T-helper 2 cell treated with Interferon-gamma antibody and Interleukin-4, amounts not matched to agents 5 μg/mL and 100 μg/mL, for 36 hours (primary cell): ENCODE measurements at places on chromosomes 3 and 15.

- DNase-seq = no peak
Measured at GRCh38 chr3:13963137-13963886, 83.4 kb upstream of the WNT7A start.

GRCh38 chr3:108462899-108463298 is 47.5 kb downstream of the MYH15 start:
- DNase-seq = no peak

DNA sequence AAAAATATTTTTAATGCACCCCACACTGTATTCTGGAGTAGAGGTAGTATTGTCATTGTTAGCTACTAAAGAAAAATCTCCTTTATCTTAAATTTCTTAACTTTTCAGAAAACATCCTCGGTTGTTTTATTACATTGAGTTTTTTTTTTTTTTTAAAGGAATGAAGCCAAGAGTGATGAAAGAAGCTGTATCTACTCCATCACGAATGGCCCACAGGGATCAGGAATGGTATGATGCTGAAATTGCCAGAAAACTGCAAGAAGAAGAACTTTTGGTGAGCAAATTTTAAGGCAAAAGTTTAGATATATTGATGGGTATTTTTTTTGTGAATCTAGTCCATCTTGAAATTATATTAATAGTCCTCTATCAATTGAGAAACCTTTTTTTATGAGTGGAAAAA is 49.7 kb upstream of the UTS2B start:
- no peak for DNase-seq

- DNase-seq = no peak
Measured at GRCh38 chr3:182303169-182303568, 490.1 kb upstream of the ATP11B start.

GRCh38 chr15:56176996-56177395 is 66.7 kb downstream of the RFX7 start:
- DNase-seq = no peak

DNA sequence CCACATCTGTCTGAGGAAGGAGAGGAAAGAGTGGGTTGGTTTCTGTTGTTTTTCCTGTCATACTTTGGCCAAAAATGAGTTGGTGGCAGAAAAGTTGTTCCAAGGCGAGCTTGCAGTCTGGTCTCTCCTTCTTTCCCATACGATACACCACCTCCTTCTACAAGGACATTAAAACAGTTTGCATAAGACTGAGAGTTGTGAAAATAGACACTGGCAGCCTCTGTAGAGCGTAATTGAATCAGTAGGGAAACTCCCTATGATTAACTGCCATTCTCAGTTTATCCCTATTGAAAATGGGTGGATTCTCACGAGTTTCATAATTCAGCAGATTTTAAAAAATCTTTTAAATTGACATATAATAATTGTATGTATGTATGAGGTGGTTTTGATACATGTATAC is 3.7 kb upstream of the LSG1 start:
- DNase-seq = no peak

- no peak for DNase-seq
Measured at GRCh38 chr3:47421741-47422649, 41.2 kb downstream of the PTPN23 start.

DNA sequence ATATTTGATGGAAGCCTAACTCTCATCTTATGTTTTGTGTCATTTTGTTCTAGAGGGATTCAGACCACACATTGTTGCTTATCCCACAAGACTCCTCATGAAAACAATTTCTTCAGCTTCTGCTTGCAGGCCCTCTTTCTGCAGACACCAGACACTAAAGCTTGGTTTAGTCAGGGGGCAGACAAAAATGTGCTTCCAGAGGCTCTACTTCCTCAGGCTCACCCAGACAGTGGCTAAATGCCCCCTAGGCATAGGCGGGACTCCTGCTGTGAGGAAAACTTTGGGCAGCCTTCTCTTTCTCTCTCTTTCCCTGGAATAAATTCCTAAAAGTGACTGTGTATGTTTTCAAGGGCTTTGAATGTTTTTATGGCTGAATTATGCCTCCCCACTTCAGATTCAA is 435.4 kb upstream of the ATP11B start:
- DNase-seq = no peak

- DNase-seq = no peak
Measured at GRCh38 chr15:70327856-70328678, 230.3 kb upstream of the TLE3 start.

- no peak for DNase-seq
Measured at GRCh38 chr15:46242935-46243334, 608.1 kb downstream of the SQOR start.

GRCh38 chr3:28835751-28836150 is 445.1 kb upstream of the RBMS3 start:
- DNase-seq = no peak

- DNase-seq = no peak
Measured at GRCh38 chr3:152550284-152550683, 281.6 kb downstream of the MBNL1 start.

- DNase-seq = no peak
Measured at GRCh38 chr3:83729576-83729975, 1229.2 kb upstream of the CADM2 start.

- DNase-seq = no peak
Measured at GRCh38 chr3:25945836-25946235, 155.9 kb downstream of the OXSM start.

DNA sequence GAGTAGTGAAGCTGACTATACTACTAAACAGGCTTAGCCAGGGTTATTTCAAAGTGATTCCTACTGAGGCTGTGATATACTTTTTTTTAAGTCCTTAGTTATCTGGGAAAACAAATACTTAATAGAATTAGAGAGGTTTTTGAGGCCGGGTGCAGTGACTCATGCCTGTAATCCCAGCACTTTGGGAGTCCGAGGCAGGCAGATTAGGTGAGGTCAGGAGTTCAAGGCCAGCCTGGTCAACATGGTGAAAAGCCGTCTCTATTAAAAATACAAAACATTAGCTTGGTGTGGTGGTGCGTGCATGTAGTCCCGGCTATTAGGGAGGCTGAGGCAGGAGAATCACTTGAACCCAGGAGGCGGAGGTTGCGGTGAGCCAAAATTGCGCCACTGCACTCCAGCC is 34.2 kb downstream of the PRTG start:
- no peak for DNase-seq

GRCh38 chr3:168889666-168890065 is 773.8 kb downstream of the MECOM start:
- DNase-seq = no peak

GRCh38 chr3:171825222-171825828 is 15.0 kb upstream of the PLD1 start:
- DNase-seq = no peak

- DNase-seq = no peak
Measured at GRCh38 chr3:152109038-152109437, 159.7 kb upstream of the MBNL1 start.

DNA sequence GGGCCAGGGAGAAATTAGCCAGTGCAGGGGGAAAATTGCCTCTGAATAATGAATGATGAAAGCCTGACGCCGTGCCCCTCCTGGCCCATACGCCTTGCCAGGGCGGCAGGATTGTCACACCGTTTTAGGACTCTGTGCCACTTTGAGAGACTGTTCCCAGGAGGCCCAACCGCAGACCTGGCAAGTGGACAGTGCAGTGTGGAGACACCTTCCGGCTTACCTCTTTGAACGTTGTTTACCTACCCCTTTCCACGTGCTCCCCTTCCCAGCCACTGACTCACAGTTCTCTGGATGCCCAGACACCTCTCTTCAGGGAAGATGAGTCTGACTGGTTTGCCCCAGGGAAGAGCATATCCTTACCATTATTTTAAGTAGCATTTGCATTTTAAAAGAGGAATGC is 84.0 kb upstream of the PXYLP1 start:
- DNase-seq = no peak

DNA sequence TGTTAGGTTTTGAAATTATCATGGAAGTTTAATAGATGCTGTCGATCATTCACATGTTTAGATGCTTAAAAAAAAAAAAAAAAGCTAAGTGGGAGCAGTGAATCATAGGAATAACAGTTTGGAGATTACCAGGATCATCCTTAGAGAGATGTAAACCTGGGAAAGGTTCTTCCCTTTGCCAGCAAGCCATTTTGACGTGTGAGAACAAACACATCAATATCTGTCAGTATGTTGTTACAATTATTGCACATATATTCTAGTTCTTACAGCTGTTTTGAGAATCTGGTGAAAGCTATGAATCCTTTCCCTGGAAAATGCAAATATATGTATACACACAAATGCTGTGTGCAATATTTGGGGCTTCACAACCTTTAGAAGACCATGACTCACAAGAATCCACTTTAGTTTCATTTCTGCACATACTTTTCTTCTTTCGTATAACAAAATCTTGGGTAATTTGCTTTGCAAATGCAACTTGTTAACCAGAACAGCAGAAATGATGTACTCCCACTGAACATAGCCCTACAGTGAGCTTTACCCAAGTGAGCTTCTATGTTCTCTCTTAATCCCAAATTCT is 12.0 kb downstream of the NFKBIZ start:
- DNase-seq = no peak

DNA sequence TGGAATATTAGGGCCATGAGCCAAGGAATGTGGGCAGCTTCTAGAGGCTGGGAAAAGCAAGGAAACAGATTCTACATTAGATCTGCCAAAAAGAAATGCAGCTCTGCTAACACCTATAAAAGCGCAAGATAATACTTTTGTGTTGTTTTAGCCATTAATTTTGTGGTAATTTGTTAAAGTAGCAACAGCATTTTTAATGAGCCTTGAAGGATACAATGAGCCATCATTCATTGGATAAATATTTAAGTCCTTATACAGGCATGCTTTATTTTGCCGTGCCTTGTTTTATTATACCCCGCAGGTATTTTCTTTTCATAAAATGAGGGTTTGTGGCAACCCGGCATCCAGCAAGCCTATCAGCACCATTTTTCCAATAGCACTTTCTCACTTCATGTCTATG is 15.0 kb downstream of the ARL14 start:
- DNase-seq = no peak

GRCh38 chr15:70633991-70634390 is 129.4 kb downstream of the UACA start:
- no peak for DNase-seq

DNA sequence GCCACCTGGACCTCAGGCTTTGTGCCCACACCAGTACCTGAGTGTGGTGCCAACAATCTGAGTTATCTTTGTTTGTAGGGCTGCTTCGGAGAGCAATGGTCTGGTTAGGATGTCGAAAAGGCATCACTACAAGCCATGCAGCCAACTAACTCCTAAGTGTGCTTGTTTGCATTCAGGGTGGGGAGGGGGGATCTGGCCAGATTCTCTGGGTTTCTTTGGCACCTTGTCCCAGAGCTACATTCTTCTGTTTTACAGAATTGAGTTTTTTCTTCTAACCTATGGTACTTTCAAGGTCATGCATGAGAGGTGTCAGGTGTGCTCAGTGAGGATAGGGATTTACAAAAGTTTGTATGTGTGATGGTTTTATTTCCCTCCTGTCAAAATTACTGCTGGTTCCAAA is 391.4 kb upstream of the RARB start:
- no peak for DNase-seq

GRCh38 chr3:64342940-64343688 is 117.8 kb upstream of the PRICKLE2 start:
- no peak for DNase-seq

DNA sequence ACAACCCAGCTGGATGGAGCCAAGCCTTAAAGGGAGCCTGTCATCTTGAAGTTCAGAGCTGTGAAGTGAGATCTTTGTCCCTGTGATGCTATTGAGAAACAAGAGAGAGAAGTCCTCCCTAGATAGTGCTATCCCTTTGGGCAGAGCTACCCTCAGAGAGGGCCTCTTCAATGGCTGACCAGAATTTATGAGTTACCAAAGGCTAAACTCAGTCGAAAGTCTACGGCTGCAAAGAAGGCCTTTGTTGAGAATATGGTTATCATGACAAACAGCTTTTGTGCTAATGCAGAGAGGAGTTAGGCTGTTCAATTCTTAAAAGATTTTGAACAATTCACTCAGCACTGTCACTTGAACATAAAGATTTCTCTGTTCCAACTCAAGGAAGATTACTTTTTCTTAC is 65.9 kb upstream of the C3orf80 start:
- DNase-seq = no peak

DNA sequence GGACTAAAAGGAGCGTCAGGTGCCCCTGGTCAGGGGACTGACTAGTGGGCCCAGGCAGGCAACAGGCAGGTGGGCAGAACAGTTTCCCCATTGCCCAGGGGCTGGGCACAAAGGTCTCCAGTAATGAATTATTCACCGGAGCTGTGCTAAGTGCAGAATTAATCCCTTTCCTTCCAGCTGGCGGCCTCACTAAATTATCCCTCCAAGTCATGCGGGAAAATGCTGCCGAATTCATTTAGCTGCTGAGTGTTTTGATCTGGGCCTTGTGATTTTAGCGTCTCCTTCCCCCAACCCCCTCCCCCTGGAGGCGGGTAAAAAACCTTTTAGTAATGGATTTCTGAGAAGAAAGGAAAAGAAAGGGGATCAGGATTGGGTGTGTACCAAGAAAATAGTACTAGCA is 47.2 kb downstream of the CCDC33 start:
- no peak for DNase-seq

GRCh38 chr3:46850468-46850779 is 12.8 kb downstream of the MYL3 start:
- DNase-seq = no peak

- no peak for DNase-seq
Measured at GRCh38 chr15:36080759-36081158, 498.7 kb upstream of the CDIN1 start.

GRCh38 chr3:73653351-73653750 is 28.6 kb upstream of the PDZRN3 start:
- no peak for DNase-seq

DNA sequence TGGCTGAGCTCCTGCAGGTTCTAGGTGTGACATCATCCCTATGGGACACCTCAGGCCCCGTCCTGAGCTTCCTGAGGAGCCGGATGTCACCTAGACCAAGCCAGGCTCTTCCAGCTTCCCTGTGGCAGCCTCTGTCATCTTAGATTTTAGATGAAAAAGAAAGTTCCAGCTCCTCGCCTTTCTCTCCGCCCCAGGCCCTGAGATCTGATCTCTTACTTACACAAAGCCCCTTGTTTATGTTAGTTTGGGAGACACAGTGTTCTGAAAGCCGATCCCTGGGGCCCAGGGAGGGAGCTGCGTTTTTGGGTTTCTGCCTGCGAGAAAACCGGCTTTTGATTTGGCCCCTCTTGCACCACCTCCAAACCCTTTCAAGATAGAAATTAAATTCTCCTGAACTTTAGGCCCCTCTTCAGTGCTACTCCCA is 40.2 kb upstream of the FAM107A start:
- DNase-seq = no peak

GRCh38 chr3:192382861-192383260 is 344.5 kb downstream of the FGF12 start:
- DNase-seq = no peak

GRCh38 chr3:112675349-112675748 is 34.4 kb upstream of the CCDC80 start:
- DNase-seq = no peak

GRCh38 chr3:109122690-109123089 is 4.8 kb upstream of the MORC1 start:
- no peak for DNase-seq
